Activated naive CD8-positive, alpha-beta T cell treated with anti-CD3 and anti-CD28 coated beads, Interleukin-2, amount 50 U/mL, for 24 hours (primary cell): ENCODE measurements at places on chromosomes 2 and 18.

- no peak for DNase-seq
Measured at GRCh38 chr2:218834685-218835084, 3.1 kb upstream of the PRKAG3 start.

DNA sequence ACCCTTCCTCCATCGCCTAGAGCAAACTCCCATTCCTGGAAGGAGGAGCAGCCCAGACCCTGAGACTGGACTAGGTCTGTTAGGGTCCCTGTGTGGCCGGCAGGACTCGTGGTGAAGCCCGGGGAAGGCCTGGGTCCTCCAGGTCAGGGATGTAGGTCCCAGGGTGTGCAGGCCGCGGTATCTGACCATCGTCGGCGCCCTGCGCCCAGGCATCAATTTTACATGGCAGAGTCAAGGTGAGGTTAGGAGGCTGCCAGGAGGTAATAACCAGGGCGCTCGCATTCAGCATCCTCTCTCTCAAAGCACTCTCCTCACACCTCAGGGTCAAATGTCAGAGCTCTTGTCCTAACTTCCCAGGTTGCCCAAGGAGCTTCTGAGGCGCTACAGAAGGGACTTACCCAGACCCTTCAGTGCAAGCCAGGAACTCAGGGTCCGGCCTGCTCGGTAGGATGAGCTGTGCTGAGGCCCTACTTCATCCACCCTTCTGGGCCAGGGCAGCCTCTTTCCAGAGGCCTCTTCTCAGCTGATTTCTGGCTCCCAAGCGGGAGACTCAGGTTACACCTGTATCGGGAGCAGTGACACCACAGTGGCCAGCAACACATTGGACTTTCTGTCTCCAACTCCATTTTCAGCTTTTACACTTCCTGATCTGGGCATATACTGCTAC is 628 bp downstream of the SH2D6 start:
- no peak for DNase-seq

DNA sequence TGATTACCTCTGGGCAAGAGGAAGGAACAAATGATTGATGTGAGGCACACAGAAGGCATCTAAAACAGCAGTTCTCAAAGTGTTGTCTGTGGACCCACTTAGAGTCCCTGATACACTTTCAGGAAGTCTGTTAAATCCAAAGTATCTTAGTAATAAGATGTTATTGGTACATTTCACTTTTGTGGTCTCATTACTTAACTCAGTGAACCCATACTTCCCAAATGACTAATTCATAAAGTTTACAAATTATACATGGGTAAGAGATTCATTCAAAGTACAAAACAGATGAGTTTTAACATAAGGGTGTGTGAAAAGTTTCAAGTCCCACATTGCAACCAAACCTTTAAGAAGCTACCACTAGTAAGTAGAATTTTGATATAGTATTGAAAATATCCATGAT is 440.5 kb downstream of the NUP35 start:
- no peak for DNase-seq

- no peak for DNase-seq
Measured at GRCh38 chr2:236946871-236947270, 138.8 kb upstream of the COPS8 start.

- no peak for DNase-seq
Measured at GRCh38 chr18:75624869-75625268, 197.4 kb upstream of the SMIM21 start.

- no peak for DNase-seq
Measured at GRCh38 chr2:74003494-74004211, 18.9 kb downstream of the TET3 start.

- peak; percentile 64 for DNase-seq
Measured at GRCh38 chr2:126655500-126656430, at the start of gene GYPC. GYPC (plus strand) TSS chr2:126656158; CDS start chr2:126656264, 106 bp downstream.

- DNase-seq: no peak
Measured at GRCh38 chr2:27742571-27742970, 28.9 kb upstream of the MRPL33 start.

DNA sequence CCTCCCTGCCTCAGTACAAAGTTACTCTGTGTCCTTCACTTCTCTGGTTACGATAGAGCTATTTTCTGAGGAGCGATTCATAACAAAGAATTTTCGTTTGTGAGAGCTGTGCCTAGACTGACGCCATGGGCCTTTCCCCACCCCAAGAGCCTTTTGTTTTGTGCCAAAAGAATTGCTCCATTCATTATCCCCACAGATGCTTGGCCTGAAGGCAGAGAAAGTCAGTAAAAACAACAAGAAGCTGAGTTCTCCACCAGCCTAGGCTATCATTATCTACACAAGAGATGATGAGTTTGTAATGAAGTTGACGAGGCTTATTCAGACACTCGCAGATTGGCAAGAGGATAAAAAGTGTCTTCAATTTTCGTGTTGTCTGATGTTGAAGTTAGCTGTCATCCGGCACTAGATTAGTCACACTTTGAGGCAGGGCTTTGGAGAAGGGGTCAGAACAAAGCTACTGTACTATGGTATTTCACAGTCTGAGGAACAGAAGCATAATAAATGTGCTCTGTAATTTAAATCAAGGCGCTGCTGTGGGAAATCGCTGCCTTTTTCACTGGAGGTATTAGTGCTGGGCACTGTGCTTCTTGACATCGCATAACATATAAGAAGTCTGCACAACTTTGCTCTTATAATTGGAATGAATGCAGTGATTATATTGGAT is 278.4 kb upstream of the FIGN start:
- DNase-seq: no peak

DNA sequence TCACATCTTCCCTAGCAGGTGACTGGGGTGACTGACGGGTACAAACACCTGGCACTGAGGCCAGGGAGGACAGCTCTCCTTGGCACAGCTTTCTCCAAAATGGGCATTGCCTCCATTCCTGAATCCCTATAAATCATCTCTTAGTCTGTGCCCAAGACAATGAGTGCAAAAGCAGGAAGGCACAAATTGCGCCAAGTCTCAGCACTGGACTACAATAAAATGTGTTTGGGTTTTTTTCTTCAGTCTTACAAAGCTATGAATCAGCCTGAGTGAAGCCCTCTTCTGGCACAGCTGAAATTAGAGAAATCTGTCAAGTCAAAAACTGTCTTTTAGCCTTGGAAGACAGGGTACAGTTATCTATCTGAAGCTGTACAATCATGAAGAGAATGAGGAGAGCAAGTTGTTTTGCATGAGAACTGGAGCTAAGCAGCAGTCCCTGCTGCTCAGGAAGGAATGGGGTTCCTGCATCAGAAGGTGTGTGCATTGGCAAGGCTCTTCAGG is 90.8 kb downstream of the EPB41L3 start:
- DNase-seq: no peak

DNA sequence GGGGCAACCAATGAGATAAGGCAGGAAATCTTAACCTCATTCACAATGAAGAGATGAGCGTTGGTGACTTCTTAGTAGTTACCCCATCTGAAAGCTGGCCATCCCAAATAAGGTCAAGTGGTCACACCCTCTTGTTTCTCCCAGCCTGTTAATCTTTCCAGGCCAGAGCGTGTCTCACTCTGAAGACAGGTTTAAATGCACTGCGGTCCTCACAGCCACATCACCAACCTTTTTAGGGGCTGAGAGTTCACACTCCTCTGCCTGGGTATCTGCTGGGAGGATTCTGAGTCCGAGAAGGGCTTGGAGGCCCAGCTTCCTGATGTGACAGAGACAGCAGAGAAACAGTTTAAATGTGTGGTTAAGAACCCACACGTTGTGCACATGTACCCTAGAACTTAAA is 13.3 kb upstream of the CNGA3 start:
- no peak for DNase-seq
